ENCODE measurements at places on chromosomes 1 and 21.
A peak's percentile ranks its signal among the peaks of the same experiment; 100 is the strongest.

GRCh38 chr1:38270849-38271633 lies 224.4 kb upstream of the POU3F1 start:
- DNase-seq = peak; percentile 43
- no peaks in the 10 kb centered on the region for H3K4me1 ChIP-seq
- no peak overlapping the region for H3K27ac ChIP-seq
- H3K36me3 ChIP-seq = no peaks in the 10 kb centered on the region

- no peak for DNase-seq
- no peaks in the 10 kb centered on the region for H3K27me3 ChIP-seq
- H3K36me3 ChIP-seq = no peaks in the 10 kb centered on the region
- H3K4me1 ChIP-seq = no peaks in the 10 kb centered on the region
- H3K4me3 ChIP-seq = no peak overlapping the region
- no peak overlapping the region for H3K27ac ChIP-seq
Observed at GRCh38 chr1:176949033-176949662, 215.4 kb downstream of the ASTN1 start.

DNA sequence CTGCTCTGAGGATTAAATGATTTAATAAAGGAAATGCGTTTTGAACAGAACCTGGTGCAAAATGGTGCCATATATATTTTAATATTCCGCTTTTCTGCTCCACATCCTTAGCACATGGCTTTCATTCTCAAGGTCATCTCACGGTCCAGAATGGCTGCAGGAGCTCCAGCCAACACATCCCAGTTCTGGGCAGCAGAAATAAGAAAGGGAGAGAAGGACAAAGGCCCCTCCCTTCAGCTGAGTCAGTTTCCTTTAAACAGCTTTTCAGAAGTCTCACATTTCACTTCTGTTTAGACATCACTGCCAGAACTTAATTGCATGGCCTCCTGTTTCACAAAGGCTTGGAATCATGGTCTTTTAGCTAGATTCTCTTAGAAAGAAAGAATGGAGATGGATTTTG lies 75.2 kb upstream of the LRRN2 start:
- H3K36me3 ChIP-seq = no peaks in the 10 kb centered on the region
- H3K4me1 ChIP-seq = peaks cover 8% of the 10 kb centered on the region
- no peak for DNase-seq
- no peaks in the 10 kb centered on the region for H3K27me3 ChIP-seq
- no peak overlapping the region for H3K27ac ChIP-seq

- no peak for DNase-seq
- no peaks in the 10 kb centered on the region for H3K27me3 ChIP-seq
- no peak overlapping the region for H3K4me3 ChIP-seq
- no peaks in the 10 kb centered on the region for H3K36me3 ChIP-seq
- no peak overlapping the region for H3K27ac ChIP-seq
Observed at GRCh38 chr1:223022641-223023473, 120.2 kb downstream of the TLR5 start.

DNA sequence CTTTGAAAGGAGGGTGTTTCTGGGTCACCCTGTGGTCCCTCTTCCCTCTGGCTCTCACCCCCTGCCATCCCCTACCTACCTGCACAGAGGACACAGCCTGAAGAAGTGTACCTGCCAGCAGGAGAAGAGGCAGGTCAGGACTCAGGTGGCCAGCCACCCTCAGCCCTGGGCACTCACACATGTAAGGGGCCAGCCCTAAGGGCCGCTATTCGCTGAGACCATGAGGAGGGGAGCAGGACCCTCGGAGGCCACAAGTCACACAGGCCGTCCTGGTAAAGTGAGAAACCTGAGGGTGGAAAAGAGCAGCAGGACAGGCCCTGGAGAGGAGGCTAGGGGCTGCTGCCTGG lies 1.2 kb downstream of the ZNF692 start:
- peak overlapping the region; percentile 62 for H3K4me3 ChIP-seq
- no peak for DNase-seq
- H3K27ac ChIP-seq = peak overlapping the region; percentile 89
- H3K4me1 ChIP-seq = peaks cover 32% of the 10 kb centered on the region

DNA sequence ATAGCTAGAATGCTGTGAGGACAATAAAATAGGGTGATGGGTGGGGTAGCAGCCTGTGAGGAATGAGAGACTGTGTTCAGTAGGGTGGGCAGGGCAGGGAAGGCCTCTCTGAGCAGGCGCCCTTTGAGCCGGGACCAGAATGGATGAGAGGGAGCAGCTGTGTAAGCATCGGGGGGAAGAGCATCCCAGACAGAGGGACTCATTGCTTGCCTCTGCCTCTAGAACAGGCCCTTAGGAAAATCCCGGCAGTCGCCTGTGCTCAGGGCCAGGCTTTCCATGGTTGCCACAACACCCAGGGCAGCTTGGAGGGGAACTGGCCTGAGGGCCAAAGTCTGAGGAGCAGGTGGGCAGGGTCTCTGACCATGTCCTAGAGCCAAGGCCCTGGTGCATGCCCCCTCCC lies 774 bp downstream of the SLC2A7 start:
- no peaks in the 10 kb centered on the region for H3K36me3 ChIP-seq
- H3K27me3 ChIP-seq = no peaks in the 10 kb centered on the region
- DNase-seq = no peak
- no peak overlapping the region for H3K27ac ChIP-seq
- no peak overlapping the region for H3K4me3 ChIP-seq
- no peaks in the 10 kb centered on the region for H3K4me1 ChIP-seq

- no peak for DNase-seq
- peaks cover 1% of the 10 kb centered on the region for H3K27me3 ChIP-seq
- no peak overlapping the region for H3K27ac ChIP-seq
- peak overlapping the region; percentile 1 for H3K4me3 ChIP-seq
- no peaks in the 10 kb centered on the region for H3K36me3 ChIP-seq
Observed at GRCh38 chr21:42062236-42063022, 8.7 kb upstream of the UMODL1 start.

DNA sequence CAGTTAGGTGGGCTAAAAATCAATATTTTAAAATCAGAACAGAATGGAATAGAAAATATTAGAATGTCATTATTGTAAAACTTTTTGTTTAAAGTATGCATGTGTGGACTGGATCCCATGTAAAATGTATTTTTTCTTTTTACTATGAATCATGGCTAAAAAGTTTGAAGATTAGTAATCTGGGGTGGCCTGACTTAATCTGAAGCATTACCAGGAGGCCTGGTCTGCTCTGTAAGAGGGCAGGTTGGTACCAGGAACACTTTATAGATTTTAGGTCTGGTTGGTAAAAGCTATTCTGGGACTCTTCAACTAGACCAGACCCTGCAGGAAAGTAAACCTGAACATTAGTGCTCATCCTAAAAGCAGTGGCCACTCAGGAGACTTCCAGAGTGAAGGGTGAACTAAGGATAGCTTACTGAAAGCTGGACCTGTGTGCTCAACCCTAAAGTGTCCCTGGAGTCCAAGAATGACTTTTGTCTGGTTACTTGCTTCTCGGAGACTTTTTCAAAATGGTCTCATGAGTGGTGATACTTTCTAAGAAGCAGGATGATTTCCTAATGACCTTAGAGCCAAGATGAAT lies 16.5 kb downstream of the RGL1 start:
- H3K36me3 ChIP-seq = no peaks in the 10 kb centered on the region
- DNase-seq = no peak
- peaks cover 29% of the 10 kb centered on the region for H3K4me1 ChIP-seq
- peak overlapping the region; percentile 51 for H3K27ac ChIP-seq
- H3K4me3 ChIP-seq = no peak overlapping the region

DNA sequence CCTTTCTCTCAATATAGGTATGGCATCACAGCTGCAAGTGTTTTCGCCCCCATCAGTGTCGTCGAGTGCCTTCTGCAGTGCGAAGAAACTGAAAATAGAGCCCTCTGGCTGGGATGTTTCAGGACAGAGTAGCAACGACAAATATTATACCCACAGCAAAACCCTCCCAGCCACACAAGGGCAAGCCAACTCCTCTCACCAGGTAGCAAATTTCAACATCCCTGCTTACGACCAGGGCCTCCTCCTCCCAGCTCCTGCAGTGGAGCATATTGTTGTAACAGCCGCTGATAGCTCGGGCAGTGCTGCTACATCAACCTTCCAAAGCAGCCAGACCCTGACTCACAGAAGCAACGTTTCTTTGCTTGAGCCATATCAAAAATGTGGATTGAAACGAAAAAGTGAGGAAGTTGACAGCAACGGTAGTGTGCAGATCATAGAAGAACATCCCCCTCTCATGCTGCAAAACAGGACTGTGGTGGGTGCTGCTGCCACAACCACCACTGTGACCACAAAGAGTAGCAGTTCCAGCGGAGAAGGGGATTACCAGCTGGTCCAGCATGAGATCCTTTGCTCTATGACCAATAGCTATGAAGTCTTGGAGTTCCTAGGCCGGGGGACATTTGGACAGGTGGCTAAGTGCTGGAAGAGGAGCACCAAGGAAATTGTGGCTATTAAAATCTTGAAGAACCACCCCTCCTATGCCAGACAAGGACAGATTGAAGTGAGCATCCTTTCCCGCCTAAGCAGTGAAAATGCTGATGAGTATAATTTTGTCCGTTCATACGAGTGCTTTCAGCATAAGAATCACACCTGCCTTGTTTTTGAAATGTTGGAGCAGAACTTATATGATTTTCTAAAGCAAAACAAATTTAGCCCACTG lies 11.5 kb downstream of the HIPK1 start:
- H3K27me3 ChIP-seq = no peaks in the 10 kb centered on the region
- H3K4me1 ChIP-seq = peaks cover 28% of the 10 kb centered on the region
- peaks cover 25% of the 10 kb centered on the region for H3K36me3 ChIP-seq
- no peak overlapping the region for H3K4me3 ChIP-seq
- no peak overlapping the region for H3K27ac ChIP-seq

DNA sequence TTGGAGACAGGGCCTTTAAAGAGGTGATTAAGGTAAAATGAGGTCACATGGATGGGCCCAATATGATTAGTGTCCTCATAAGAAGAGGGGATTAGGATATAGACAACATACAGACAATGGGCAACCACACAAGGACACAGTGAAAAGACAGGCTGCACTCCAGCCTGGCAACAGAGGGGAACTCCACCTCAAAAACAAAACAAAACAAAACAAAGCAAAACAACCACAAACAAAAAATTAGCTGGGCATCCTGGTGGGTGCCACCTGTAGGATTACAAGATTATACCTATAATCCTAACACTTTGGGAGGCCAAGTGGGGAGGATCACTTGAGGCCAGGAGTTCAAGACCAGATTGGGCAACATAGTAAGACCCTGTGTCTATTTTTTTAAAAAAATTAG lies 4.8 kb upstream of the MDM4 start:
- no peak overlapping the region for H3K27ac ChIP-seq
- peaks cover 15% of the 10 kb centered on the region for H3K4me1 ChIP-seq
- H3K36me3 ChIP-seq = no peaks in the 10 kb centered on the region
- DNase-seq = no peak

- no peaks in the 10 kb centered on the region for H3K4me1 ChIP-seq
- DNase-seq = no peak
- no peak overlapping the region for H3K4me3 ChIP-seq
- no peaks in the 10 kb centered on the region for H3K36me3 ChIP-seq
- no peak overlapping the region for H3K27ac ChIP-seq
Observed at GRCh38 chr1:242784084-242784483, 259.6 kb upstream of the PLD5 start.

DNA sequence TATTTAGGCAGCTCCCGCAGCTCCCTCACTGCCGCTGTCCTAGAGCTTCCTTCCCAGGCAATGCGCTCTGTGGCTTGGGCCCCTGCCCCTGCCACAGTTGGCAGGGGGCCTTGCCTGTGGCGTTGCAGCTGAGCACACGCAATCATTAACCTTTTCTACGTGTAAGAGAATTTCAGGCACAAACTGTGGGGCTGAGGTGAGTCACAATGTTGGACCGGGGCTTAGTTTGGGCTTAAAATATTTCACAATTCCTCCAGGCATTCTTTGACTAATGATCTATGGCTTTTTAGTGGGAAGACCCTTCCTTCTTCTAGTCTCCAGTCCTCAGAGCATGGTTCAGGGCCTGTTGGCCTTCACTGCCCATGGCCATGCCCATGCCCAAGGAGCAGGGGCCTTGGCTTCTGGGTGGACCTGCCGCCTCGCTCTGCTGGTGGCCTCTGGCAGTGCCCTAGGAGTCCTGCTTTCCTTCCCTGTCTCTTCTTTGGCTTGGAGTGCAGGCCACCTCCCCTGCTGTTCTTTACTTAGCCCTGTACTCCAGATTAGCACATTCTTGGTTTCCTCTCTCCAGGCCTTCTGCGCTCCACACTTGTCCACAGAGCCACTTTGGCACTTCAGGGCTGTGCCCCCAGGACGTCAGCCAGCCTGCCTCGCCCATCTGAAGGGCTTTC lies 39.2 kb downstream of the MAPKAPK2 start:
- no peak for DNase-seq
- H3K27ac ChIP-seq = peak overlapping the region; percentile 73
- peaks cover 4% of the 10 kb centered on the region for H3K36me3 ChIP-seq
- H3K27me3 ChIP-seq = no peaks in the 10 kb centered on the region
- peaks cover 48% of the 10 kb centered on the region for H3K4me1 ChIP-seq

GRCh38 chr1:155860970-155861510 lies 1.7 kb downstream of the SYT11 start:
- no peaks in the 10 kb centered on the region for H3K27me3 ChIP-seq
- H3K4me3 ChIP-seq = peak overlapping the region; percentile 41
- H3K27ac ChIP-seq = peak overlapping the region; percentile 68
- no peaks in the 10 kb centered on the region for H3K36me3 ChIP-seq

DNA sequence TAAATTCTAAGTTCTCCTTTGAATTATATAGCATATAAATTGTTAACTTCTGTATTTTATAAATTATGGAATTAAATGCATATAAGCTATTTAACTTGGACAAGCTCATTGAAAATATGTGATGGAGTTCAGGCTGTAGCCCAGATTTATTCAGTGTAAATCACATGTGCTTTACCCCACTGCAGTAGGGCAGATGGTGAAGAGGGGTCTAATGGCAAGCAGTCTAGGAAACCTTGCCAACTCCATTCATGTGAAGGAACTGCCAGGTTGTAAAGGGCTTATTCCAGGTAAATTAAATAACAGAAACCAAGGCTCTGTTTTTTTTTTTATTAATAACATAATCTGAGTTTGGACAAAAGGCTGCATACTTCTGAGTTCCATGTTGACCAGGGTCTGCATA lies 243.2 kb downstream of the NCAM2 start:
- no peaks in the 10 kb centered on the region for H3K27me3 ChIP-seq
- no peak overlapping the region for H3K4me3 ChIP-seq
- no peak overlapping the region for H3K27ac ChIP-seq
- no peak for DNase-seq

GRCh38 chr1:161164901-161165610 lies 1.2 kb upstream of the PPOX start:
- peaks cover 45% of the 10 kb centered on the region for H3K4me1 ChIP-seq
- H3K4me3 ChIP-seq = peak overlapping the region; percentile 81
- peak; percentile 69 for DNase-seq

DNA sequence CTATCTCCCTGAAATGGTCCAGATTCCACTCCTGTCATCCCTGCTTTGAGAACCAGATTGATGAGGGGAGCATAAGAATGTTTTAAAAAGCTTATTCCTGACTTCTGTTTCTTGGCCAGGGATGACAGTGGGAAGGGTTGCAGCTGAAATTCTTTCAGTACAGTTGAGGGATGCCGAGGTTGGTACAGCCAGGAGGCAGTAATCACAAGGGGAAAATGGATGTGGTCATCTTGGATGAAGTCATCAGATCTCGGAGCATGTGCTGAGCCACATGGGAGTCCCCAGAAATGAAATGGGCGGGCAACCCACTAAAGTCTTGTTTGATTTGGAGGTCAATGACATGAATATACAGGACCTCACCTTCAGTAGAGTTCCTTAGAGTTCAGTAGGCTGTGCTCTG lies 18.7 kb upstream of the PLA2G2E start:
- no peak overlapping the region for H3K27ac ChIP-seq
- no peaks in the 10 kb centered on the region for H3K4me1 ChIP-seq
- H3K36me3 ChIP-seq = no peaks in the 10 kb centered on the region
- DNase-seq = no peak
- H3K27me3 ChIP-seq = no peaks in the 10 kb centered on the region
- H3K4me3 ChIP-seq = no peak overlapping the region

GRCh38 chr1:203450001-203450400 lies 25.6 kb upstream of the PRELP start:
- H3K27ac ChIP-seq = no peak overlapping the region
- no peak for DNase-seq
- no peaks in the 10 kb centered on the region for H3K36me3 ChIP-seq
- H3K4me1 ChIP-seq = peaks cover 34% of the 10 kb centered on the region

Measured in suprapubic skin (tissue), 4 donors.